Right ventricle myocardium inferior (tissue), 1 donor: ENCODE measurements at places on chromosomes 12 and 14. TPM values are rescaled to one million over a fixed set of nuclear protein-coding genes. Genes with fewer than 3 reads are reported as not detected.

TMBIM6 gene
- 275 TPM for total RNA-seq

THTPA gene
- total RNA-seq, result 16.0 TPM

RIMKLB gene
- total RNA-seq, result 12.5 TPM

AQP2 gene
- total RNA-seq, result not detected

GRCh38 chr14:69685218-69685616, 73.8 kb downstream of the SUSD6 start:
- DNase-seq, result no peak

- peak; percentile 85 for DNase-seq
These were observed 9.2 kb downstream of the NIN start for GRCh38 chr14:50821510-50822464.

- no peak for DNase-seq
These were observed 67.7 kb downstream of the GXYLT1 start for GRCh38 chr12:42076976-42077375.

- DNase-seq, result peak; percentile 65
These were observed 1.5 kb downstream of the ITPK1 start for GRCh38 chr14:93114068-93114710.

DNA sequence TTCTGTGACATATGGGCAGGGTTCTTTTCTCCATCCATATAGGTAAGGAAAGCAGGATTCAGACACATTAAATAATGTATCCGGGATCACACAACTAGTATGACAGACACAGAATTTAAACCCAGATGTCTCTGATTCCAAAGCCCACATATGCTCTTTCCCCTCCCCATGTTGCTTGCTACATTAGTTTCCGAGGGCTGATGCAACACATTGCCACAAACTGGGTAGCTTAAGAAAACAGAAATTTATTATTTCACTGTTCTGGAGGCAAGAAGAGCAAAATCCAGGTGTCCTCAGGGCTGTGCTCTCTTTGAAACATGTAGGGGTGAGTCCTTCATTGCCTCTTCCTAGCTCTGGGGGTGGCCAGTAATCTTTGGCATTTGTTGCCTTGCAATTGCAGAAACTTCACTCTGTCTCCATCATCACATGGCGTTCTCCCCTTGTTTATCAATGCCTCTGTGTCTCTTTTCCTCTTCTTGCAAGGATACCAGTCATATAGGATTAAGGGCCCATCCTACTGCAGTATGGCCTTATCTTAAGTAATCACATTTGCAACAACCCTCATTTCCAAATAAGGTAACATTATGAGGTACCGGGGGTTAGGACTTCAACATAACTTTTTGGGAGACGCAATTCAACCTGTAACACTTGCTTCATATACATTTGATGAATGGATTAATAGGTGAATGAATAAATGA, 83.0 kb upstream of the CCND2 start:
- no peak for DNase-seq

DNA sequence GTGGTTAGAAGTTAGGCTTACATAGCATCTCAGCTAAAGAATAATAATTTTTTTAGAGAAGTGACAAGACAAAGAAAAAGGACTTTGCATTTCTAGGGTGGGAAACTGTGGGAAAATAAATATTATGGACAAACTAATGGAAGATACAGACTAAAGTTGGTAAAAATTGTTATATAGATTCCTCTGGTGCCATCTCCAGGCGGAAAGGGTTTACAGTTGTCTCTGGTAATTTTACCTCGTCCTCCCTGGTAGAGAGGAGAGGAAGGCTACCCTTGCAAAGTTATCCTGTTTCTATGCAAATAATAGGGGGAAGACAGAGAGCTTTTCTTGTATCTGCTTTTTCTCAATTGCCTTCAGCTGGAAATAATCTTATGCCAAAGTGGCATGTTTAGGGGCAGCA, 5.2 kb downstream of the OR11G2 start:
- no peak for DNase-seq

DNA sequence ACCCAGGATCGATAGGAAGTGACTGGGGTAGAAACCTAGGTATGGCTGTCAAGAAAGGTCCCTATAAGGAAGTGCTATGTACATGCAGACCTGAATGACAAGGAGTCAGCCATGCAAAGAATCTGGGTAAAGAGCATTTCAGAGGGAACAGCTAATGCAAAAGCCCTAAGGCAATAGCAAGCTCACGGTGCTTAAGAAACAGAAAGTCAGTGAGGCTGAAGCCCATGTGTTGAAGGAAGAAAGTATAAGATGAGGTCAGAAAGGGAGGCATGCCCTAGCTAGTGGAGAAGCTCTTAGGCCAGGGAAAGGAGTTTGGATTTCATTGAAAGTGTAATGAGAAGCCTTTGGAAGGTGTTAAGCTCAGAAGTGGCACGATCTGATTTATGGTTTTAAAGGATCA, 6.0 kb upstream of the ADCY6 start:
- no peak for DNase-seq

DNA sequence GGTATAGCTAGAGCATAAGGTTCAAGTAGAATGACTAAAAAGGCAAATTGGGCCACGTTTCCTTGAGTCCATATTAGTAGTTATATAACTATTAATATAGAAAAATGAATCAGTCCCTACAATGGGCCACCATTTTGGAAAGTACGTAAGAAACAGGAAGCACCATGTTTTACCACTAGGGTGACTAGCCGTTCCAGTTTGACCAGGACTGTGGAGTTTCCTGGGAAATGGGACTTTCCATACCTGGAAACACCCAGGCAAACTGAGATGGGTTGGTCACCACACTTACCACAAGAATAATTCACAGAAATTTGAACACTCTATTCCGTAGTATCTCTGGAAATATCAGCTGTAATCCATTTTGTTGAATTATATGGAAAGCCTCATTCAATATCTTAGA, 2.1 kb upstream of the MAGOHB start:
- DNase-seq, result no peak

DNA sequence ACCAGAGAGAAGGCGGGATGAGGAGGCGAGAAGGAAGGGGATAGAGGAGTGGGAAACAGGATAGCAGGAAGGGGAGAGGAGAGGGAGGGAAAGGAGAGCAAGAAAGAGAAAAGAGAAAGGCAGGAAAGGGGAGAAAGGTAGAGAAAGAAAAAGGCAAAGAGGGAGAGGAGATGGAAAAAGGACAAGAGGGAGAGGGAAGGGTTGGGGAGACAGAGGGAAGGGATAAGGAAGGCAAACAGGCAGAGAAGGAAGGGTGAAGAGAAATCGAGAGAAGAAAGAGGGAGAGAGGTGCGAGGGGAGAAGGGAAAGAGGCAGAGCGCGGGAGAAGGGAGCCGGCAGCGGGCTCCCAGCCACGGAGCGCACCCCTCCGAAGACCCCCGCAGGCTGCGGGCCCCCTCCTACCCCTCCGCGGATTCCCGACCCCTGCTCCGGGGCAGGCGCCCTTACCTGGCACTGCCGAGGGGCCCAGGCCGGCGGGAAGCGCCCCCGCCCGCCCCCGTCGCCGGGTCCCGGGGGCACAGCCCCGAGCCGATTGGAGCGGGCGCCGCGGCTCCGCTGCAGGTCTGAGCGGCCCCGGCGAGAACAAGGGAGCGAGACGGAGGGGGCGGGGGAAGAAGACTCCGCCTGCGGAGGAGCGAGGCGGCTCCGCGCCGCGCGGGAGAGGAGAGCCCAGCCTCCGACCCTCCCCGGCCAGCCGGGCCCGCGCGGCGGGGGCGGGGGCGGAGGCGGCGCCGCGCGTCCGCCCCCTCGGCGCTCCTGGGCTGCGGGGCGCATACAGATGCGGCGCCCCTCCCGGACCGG, at the start of gene CDH24:
Gene CDH24 (minus strand): TSS at position 565 of the 801 bp plus-strand sequence. CDS start 1,787 bp downstream, outside the sequence.
- peak; percentile 83 for DNase-seq

- DNase-seq, result no peak
These were observed 420 bp upstream of the PPP1R1A start for GRCh38 chr12:54588890-54589267.

DNA sequence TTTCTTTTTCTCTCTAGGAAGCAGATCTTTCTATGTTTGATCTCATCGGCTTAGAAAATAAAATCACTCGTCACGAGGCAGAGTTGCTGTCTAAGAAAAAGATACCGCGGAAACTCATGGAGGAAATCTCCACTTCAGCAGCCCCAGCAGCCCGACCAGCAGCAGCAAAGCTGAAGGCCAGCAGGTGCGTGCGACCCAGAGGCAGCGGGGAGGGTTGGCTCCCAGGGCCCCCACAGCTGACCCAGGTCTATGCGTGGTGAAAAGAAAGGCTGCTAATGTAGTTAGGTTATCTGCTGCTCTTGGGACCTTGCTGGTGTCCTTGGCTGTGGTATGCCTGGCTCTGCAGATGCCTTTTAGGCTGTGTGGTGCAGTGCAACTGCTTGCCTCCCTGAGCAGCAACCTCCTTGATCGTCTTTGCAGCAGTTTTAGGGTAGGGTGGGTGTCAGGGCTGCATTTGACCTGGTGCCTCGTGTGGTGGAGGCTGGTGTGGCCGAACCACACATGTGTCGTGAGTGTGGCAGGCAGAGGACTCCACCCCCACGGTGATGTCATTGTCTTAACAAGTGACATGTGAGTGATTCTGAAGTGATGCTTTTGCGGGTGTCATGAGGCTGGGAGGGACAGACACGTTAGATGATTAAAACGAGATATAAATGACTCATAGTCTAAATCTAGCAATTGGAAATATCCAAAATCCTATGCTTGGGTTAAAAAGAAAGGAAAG, 68.6 kb downstream of the EP400 start:
- no peak for DNase-seq

GRCh38 chr14:22333422-22334274, 255.4 kb downstream of the DAD1 start:
- DNase-seq, result no peak

DNA sequence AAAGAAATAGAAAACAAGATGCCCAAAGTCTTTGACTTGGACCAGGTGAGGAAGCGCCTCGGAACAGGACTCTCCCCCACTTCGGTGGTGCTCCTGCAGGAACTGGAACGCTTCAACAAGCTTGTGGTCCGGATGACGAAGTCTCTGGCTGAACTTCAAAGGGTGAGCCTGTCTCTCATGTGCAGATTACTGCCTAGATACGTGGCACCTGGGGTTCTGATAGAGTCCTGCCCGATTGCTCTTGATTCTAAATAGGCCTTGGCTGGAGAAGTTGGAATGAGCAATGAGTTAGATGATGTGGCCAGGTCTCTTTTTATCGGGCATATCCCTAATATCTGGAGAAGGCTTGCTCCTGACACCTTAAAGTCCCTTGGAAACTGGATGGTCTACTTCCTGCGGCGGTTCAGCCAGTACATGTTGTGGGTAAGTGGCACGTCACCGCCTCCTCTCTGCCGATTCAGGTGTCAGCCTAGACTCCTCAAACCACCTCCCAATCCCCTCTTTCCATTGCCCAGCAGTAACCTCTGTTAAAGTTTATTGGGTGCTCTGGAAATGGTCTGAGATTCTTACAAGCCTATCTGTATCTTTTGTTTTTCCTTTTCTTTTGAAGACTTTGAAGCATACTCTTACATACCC, 40.8 kb downstream of the CCDC92 start:
- peak; percentile 44 for DNase-seq

- DNase-seq, result no peak
These were observed 97.6 kb downstream of the WIF1 start for GRCh38 chr12:65023485-65023884.

GRCh38 chr12:91818227-91819131, 327.2 kb downstream of the BTG1 start:
- DNase-seq, result no peak

DNA sequence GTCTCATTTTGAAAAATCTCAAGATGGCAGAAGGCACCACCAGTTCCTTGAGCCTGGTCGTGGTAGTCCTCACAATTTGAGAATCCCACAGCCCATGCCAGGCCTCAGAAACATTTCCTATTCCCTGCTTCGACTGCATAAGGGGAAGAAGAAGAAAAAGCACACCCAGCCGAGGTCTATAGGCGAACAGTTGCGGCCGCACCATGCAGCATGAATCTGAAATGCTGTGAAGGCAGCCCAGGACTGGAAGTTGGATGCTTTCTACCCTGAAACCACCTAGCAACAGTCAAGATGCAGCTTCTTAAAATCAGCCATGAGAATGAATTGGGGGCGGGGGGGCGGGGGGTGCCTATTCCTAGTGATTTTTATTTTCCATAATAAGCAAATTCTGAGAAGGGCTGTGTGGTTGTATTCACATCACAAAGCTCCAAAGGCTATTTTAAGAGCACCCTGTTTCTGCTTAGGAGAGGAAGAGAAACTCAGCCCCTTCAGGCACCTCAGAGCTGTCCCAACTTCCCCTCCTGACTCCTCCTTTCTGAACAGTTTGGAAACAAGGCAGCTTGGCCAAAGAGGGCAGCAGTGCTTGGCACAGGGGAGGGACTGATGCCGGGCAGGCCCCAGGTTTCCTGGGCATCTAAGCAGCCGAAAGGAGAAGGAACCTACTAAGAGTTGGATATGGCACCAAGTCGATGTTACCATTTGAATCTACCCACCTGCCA, 172.5 kb upstream of the FOXN3 start:
- no peak for DNase-seq
